Glutamatergic neuron (in vitro differentiated cells): ENCODE measurements at places on chromosomes 5 and 9. TPM values are rescaled to one million over a fixed set of nuclear protein-coding genes. Genes with fewer than 3 reads are reported as not detected.

- DNase-seq, result no peak
Observed at GRCh38 chr9:113474360-113475028, 11.0 kb downstream of the RGS3 start.

- no peak for DNase-seq
Observed at GRCh38 chr5:105146867-105147266, 1584.3 kb upstream of the NUDT12 start.

DNA sequence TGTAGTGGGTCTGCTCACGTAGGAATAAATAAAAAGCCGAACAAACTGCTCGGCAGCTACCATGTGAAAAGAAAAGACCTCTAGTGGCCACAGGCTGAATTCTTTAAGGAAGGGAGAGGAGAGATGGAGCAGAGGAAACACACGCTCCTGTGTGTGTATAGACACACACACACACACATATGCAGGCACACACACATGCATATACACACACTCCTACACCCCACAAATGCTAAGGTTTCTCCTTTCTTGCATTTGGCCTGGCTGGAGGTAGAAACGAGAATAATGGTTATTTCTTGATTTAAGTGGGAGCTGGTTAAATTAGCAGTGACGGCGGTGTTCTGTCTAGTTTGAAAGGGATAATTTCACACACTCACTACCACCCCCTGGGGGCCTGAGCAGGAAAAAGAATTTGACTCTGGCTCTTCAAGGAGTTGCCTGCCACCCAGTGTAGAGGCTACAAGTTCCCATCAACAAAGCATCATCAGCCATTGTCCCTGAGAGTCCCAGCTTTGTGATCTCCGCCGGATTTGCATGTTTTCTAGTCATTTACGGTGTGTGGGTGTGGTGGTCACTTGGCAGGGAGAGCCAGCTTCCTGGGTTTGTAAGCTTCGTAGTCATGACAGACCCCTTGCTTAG is at the start of gene INSYN2B:
Gene INSYN2B, minus strand, starts transcription at position 78 of the 636 bp plus-strand sequence. CDS start 96,597 bp downstream, outside the sequence.
- DNase-seq, result peak; percentile 81

GRCh38 chr9:15693701-15694100 is 140.9 kb downstream of the CCDC171 start:
- DNase-seq, result no peak

- DNase-seq, result no peak
Observed at GRCh38 chr5:122129306-122129705, at the start of gene ZNF474. TSS of gene ZNF474 (plus strand) at chr5:122129546. CDS start at chr5:122151991, 22,445 bp downstream.

GRCh38 chr5:176166427-176166826 is 71.8 kb upstream of the SIMC1 start:
- no peak for DNase-seq

DNA sequence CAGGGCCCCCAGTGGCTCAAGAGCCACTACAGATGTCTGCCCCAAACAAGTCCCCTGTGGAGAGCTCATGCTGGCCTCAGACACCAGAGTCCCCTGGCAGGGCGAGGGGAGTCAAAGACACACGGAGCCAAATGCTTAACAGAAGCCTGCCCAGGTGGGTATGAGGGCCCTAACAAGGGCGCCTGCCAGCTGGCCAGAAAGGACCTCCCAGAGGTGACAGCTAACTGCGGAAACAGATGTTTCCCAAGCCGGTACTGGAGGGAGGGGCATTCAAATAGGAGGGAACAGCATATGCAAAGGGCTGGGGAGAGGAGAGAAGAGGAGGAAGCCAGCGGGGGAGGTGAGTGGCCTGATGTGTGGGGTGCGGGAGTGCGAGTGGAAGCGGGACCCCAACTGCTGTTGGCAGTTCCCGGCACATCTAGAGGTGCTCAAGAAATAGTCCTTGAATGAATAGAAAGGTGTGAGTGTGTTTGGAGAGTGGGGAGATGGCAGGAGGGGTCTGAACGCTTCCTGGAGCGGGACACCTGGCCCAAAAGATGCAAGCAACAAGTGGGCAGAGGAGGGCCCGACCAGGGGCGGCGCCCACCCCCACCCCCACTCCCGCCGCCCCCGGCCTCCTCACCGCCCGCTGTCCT is 824 bp downstream of the MXD3 start:
- DNase-seq, result no peak

CCL21 gene
- not detected for total RNA-seq

DNA sequence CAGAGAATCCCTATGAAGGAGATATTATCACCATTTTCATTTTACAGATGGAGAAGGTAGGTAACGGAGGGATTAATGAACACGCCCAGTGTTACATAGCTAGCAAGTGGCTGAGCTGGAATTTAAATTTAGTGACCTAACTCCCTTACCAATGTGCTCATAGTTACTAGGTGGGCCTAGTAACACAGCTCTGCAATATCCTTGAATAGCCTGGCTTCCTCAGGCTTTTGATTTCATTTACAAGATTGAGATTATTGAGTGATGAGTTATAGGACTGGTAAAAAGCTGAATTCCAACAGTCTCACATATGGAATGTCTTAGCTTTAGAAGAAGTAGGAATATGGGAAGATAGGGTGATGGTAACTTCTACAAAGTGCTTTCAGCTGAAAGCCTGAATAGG is 336.3 kb upstream of the KIF2A start:
- no peak for DNase-seq

GRCh38 chr9:14418941-14419937 is 105.3 kb upstream of the NFIB start:
- DNase-seq, result no peak

- DNase-seq, result peak; percentile 42
Observed at GRCh38 chr5:141476132-141476911, 556 bp downstream of the PCDHGC3 start.

GRCh38 chr5:132896685-132897084 is 23.2 kb downstream of the LEAP2 start:
- DNase-seq, result no peak

DNA sequence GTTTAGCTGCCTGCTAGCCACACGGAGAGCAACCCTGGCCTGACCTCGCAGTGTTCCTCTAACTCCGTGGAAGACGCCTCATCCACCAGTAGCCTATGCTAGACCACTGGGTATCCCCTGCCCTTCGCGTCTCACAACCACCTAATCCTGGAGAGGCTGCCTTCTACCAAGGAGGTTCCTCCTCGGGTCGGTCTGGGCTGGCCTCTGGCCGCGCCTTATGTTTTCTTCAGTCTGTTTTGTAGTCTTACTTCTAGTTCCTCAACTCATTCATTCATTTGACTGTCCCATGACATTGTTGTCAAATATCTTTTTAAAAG is 1.6 kb upstream of the TPM2 start:
- no peak for DNase-seq

SPATA9 gene
- not detected for total RNA-seq

DNA sequence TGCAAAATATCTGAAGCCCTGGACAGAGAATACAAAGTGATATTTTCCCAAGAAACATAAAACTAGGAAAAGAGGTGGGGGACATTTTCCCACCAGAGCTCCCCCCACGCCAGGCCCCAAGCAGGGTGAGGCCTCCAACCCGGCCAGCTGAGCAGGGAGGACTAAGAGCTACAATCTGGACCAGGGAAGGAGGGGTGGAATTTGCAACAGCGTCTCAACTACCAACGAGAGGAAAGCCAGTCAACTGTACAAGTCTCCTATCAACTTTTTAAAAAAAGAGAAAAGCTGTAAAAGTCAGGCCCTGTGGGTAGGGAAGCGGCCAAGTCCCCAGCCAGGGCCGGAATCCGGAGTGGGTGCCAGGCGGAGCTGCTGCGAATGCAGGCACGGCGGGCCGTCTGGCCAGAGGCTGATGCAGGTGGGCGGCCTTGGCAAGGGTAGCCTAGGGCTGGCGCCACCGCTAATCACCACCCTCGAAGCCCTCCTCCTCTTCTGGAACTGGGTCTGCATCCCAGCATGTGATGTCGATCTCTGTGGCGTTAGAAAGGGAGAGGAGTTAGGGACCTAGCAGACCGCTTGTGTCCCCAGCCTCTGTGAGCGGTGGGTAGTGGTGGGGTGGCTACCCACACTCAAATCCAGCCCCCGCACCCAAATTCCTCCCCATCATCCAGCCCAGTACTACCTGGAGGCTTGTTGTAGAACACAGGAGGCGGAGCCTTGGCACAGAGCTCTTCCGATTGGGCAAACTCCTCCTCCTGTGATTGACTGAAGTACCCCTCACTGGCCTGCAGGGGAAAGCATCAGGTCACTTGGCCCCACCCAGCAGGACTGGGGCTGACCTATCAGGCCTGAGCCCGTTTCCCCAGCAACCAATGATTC is 10.6 kb downstream of the PRR7 start:
- DNase-seq, result peak; percentile 87

DNA sequence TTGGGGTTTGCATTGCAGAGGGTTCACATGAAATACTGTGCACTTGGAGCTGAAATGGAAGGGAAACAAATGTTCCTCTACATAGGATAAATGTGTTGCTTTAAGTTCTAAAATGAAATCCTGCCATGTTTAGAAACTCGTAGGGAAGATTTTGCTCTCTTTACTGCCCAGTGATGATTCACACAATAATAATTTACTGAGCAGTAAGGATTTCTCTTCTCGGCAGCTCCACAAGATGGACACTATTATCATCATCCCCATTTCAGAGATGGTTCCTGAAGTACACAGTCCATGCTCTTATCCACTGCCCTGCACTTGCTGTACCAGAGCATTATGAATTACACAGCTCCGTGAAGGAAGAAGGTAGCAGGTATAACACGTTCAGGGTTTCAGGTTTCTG is 4.1 kb downstream of the HACD4 start:
- DNase-seq, result no peak

- no peak for DNase-seq
Observed at GRCh38 chr9:109961626-109962025, 181.6 kb downstream of the PALM2AKAP2 start.

- no peak for DNase-seq
Observed at GRCh38 chr5:159058716-159059636, 40.7 kb downstream of the EBF1 start.

GRCh38 chr5:121378046-121378445 is 473.6 kb upstream of the FTMT start:
- DNase-seq, result no peak

DNA sequence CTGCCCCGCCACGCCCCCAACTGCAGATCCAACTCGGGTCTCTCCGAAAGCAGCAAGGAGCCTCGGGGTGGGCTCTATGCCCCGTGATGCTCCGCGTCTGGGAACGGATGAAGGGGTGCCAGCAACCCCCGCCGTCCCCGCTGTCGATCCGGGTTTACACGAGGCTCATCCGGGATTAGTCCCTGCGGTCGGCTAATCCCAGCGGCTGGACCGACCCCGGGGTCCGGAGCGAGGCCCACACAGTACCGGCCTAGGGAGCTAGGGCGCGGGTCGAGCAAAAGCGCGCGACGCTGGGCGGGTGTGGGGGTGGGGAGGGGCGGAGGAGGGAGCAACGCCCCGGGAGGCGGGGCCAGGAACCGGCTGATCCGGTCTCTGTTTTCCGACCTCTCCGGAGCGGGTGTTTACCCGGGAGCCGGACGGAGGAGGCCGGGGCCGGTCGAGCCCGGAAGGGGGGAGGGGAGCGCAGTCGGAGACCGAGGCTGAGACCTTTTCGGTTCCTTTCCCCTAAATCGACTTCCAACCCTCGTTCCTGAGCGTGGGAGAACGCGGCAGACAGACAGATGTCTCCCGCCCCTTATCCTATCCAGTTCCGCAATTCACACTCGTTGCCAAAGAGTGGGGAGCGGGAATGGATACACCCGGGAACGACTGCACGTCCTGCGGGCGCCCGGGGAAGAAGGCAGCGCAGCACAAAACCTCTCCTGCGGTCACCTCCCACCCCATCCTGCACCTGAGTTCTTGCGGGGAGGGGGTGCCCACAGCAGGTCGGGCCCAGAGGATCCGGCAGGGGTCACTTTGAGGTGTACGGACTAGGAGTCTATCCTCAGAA is 28.6 kb downstream of the PCDH1 start:
- DNase-seq, result peak; percentile 87

- no peak for DNase-seq
Observed at GRCh38 chr5:93078082-93079038, 502.7 kb downstream of the NR2F1-AS1 start.

- DNase-seq, result no peak
Observed at GRCh38 chr5:127451096-127451495, 66.3 kb upstream of the PRRC1 start.

- DNase-seq, result no peak
Observed at GRCh38 chr5:170630226-170630625, 126.4 kb downstream of the KCNIP1 start.

- DNase-seq, result no peak
Observed at GRCh38 chr9:34253460-34253837, 74.6 kb downstream of the UBAP1 start.

DNA sequence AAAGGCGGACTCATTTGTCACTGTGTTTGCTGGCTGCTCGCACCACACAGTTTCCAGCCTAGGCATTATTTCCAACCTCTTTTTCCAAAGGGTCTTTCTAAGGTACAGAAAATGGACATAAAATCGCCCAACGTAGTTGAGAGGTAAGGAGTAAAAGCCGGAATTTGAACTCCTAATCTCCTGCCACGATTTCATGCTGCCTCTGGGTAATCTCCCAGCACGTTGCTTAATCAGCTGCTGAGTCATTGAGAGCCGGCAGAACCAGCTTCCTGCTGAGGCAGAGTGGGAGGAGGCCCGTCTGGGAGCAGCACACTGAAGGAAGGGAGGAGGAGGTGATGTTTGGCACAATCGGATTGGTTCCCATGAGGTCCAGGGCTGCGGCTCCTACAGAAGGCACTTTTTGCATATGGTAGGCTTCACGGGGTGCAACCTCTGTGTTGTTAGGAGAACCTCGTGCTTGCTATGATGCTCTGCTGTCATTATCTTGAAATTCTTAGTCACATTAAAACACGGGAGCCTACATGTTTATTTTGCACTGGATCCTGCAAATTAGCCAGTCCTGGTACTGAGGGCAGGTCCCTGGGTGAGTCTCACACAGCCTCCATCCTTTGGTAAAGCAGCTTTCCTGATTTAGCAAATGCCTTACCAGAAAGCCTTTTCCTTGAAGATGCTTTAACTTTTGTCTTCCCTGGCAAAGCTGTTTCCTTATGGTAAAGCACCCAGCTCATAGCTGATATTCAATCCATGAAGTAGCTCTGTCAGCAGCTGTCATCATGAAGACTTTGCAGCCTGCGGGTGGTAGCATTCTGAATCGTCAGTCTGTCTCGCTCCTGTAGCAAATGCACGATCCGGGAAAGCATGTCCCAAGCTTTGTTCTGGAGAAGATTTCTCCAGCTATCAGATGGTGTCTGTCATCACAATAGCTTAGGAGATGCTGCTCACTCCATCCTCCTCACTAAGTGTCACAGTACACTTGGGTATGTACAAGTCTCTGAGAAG is 191.6 kb upstream of the MSX2 start:
- peak; percentile 47 for DNase-seq

GRCh38 chr5:158786390-158786789 is 313.3 kb downstream of the EBF1 start:
- no peak for DNase-seq

DNA sequence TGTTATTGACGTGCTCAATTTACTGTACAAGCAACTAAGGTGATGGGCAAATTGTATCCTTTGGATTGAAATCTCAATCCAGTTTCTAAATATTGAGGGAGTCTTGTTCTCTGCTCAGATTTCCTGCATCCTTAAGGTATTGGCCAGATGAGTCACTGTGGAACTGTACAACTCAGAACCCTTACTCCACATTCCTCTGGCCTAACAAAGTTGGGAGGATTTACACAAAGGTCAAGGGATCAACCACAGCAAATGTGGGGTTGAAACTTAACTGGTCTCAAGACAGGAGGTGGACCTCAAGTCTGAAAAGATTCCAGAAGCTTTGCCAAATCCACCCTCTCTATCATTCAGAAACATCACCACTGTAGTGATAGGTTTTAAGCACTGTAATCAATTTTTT is 81.5 kb upstream of the AGXT2 start:
- DNase-seq, result no peak
